ENCODE measurements at places on chromosomes 2 and 18. TPM values are rescaled to one million over a fixed set of nuclear protein-coding genes. Genes with fewer than 3 reads are reported as not detected.

The ABCB11 gene
- total RNA-seq: not detected

- no peak for DNase-seq
These were observed 3.5 kb upstream of the CDC42EP3 start for GRCh38 chr2:37674946-37675345.

GRCh38 chr2:118202707-118203303 is 114.5 kb downstream of the INSIG2 start:
- no peak for DNase-seq

GRCh38 chr18:57705011-57705410 is 83.4 kb upstream of the NARS1 start:
- DNase-seq: no peak

- no peak for DNase-seq
These were observed 275.9 kb upstream of the MAP2 start for GRCh38 chr2:209147981-209148380.

The CSRNP3 gene
- 3.7 TPM for total RNA-seq

The BAZ2B gene
- 139 TPM for total RNA-seq

The MZT2A gene
- 43.3 TPM for total RNA-seq

GRCh38 chr18:54743605-54743995 is 84.7 kb upstream of the RAB27B start:
- DNase-seq: no peak

The APCDD1 gene
- total RNA-seq: 7.6 TPM

GRCh38 chr2:222609381-222609780 is 46.5 kb downstream of the FARSB start:
- DNase-seq: no peak

- no peak for DNase-seq
These were observed at the start of gene DQX1 for GRCh38 chr2:74525717-74526648. DQX1 (minus strand) TSS chr2:74526231; CDS start chr2:74525729, 502 bp downstream.

GRCh38 chr2:174971868-174972781 is 33.1 kb downstream of the CHN1 start:
- DNase-seq: no peak

The G6PC2 gene
- total RNA-seq: 0.23 TPM

The OXER1 gene
- total RNA-seq: 2.2 TPM

The SERPINB4 gene
- total RNA-seq: not detected

The SOWAHC gene
- total RNA-seq: 12.0 TPM

DNA sequence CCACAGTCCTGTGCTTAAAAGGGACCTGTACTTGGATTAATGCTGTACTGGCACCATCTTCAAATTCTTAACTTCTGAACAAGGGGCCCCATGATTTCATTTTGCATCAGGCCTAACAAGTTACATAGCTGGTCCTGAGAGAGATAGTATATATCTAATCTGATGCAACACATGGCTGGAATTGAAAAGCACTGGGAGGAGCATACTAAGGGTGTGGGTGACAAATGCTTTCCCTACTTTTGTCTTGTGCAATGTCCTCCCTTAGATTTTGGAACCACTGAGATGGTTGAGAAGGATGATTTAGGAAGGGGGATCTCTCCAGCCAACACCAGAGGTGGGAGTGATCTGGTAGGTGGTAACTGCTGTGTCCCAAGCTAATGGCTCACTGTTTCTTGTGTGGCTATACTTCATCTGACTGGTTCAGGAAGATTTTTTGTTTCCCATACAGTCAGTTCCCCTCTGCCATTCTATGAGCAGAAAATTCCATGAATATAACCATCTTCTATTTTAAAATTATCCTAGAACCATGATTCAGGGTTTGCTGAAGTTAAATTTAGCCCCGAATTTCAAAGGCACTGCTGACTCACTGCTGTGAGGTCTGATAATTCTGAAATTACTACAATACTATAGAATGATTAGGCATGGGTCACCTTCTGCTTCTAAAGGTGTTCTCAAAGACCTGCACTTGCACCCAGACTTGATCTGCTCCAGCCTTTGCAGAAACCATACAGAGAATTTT is 108.3 kb upstream of the NCKAP5 start:
- DNase-seq: no peak

The POTEJ gene
- total RNA-seq: not detected

DNA sequence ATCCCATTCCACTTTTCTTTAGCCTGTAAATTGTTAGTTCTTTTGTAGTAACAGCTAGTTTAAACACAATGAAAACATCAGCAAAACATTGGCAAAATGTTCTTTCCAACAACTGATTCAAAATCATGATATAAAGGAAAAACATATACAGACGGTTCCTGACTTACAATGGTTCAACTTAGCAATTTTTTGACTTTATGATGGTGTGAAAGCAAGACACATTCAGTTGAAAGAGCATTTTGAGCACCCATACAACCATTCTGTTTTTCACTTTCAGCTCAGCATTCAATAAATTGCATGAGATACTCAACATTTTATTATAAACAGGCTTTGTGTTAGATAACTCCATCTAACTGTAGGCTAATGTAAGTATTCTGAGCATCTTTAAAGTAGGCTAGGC is 185.1 kb downstream of the NOL4 start:
- DNase-seq: no peak

- DNase-seq: no peak
These were observed 27.5 kb downstream of the ZNF407 start for GRCh38 chr18:74625157-74625556.

GRCh38 chr2:17813742-17814473 is 2.4 kb upstream of the MSGN1 start:
- peak; percentile 66 for DNase-seq

- peak; percentile 51 for DNase-seq
These were observed 755 bp downstream of the SPAST start for GRCh38 chr2:32064021-32064601.

The MROH2A gene
- not detected for total RNA-seq

The POTEE gene
- total RNA-seq: 0.33 TPM

- DNase-seq: no peak
These were observed 991.9 kb upstream of the CHAC2 start for GRCh38 chr2:52775674-52776073.

The SULT1C3 gene
- total RNA-seq: not detected

DNA sequence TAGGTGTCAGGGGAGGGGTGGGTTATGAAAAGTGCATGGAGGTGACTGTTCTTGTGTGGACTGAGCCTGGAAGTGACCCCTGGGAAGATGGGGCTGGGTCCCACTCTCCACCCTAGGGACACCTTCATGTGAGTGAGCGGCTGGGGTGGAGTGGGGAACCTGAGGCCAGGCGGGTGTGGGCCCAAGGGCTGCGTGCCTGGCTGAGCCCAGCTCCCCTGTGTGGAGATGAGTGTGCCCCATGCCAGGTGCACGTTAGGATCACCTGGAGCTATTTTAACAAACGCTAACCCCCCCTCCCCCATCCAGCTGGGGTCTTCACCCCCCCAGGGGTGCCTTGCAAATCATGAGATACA is 26.5 kb downstream of the ZAP70 start:
- no peak for DNase-seq

DNA sequence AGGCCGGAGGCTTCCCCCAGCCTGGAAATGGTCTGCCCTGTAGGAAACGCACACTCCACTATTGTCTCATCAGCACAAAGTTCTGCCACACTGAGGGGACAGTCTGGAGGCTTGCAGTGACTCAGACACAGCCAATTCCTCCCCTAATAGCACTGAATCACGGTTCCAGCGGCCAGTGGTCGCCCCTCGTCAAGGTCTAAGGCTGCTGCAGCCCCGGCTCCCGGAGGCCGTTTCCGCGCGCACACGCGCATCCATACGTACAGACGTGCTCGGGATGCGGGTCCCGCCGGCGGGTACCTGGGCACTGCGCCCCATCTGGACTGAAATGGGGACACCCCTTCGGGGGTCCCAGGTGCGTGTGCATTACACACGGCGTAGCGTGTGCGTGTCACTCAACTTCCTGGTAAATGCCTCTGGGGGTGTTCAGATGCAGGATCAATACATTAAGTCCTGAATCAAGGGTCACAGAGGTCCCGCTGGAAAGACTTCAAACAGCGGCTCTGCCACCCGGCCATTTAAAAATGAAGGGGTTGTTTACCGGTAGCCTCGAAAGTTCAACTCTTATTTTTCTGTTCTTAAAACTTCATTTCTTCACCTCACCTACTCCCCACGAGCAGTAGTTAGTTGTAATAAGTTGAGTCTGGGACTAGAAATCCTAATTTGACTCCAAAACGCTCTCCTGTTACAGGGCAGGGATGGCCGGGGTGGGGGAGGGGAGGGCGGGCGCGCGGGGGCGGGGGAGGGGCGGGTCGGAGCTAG is 572 bp upstream of the ZNF516 start:
- DNase-seq: peak; percentile 83

The ST6GAL2 gene
- total RNA-seq: 49.1 TPM

GRCh38 chr2:3611589-3611988 is 16.7 kb downstream of the COLEC11 start:
- DNase-seq: peak; percentile 59

Measured in aorta (tissue), 5 donors.